ENCODE measurements at places on chromosomes 2 and 18. TPM values are rescaled to one million over a fixed set of nuclear protein-coding genes. Genes with fewer than 3 reads are reported as not detected.
A peak's percentile ranks its signal among the peaks of the same experiment; 100 is the strongest.

DNA sequence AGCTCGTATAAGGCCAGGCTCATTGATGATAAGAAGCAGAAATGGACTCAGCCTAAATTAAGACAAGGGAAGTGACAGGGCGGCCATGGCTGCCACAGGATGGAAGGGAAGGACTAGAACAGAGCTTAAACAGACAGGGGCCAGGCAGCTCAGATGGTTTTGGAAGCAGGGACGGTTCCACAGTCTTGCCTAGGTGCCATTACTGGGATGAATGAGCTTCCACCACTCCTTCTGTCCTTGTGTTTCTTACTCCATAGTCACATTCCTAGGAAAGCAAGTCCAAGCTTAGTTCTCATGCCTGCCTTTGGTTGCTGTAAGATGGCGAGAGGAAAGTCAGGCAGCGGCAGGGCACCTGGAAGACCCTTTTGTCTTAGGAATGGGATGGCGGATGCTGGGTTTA is 11.9 kb downstream of the GNLY start:
- H3K36me3 ChIP-seq = no peaks in the 10 kb centered on the region
- H3K4me3 ChIP-seq = no peak overlapping the region
- H3K27ac ChIP-seq = no peak overlapping the region
- H3K27me3 ChIP-seq = peaks cover 4% of the 10 kb centered on the region

- H3K36me3 ChIP-seq = no peaks in the 10 kb centered on the region
- DNase-seq = peak; percentile 18
- H3K27ac ChIP-seq = no peak overlapping the region
- no peaks in the 10 kb centered on the region for H3K4me1 ChIP-seq
Observed at GRCh38 chr2:71856773-71857525, 290.7 kb downstream of the CYP26B1 start.

- peaks cover 54% of the 10 kb centered on the region for H3K4me1 ChIP-seq
- no peak overlapping the region for H3K27ac ChIP-seq
- peaks cover 4% of the 10 kb centered on the region for H3K36me3 ChIP-seq
- DNase-seq = no peak
- H3K27me3 ChIP-seq = no peaks in the 10 kb centered on the region
Observed at GRCh38 chr2:105325389-105325963, 4.1 kb downstream of the TGFBRAP1 start.

GRCh38 chr18:79371561-79372121 is 24.1 kb upstream of the NFATC1 start:
- peak; percentile 27 for DNase-seq
- no peak overlapping the region for H3K4me3 ChIP-seq
- H3K4me1 ChIP-seq = peaks cover 20% of the 10 kb centered on the region
- peaks cover 3% of the 10 kb centered on the region for H3K36me3 ChIP-seq

GRCh38 chr18:28995319-28995718 is 818.4 kb upstream of the CDH2 start:
- no peak for DNase-seq
- H3K4me1 ChIP-seq = no peaks in the 10 kb centered on the region
- H3K4me3 ChIP-seq = no peak overlapping the region
- no peak overlapping the region for H3K27ac ChIP-seq

The PTPN18 gene
- 44.9 TPM for total RNA-seq

The CD8B gene
- total RNA-seq = 0.87 TPM

The SMARCAL1 gene
- total RNA-seq = 20.8 TPM

GRCh38 chr18:44520981-44521667 is 159.6 kb upstream of the SETBP1 start:
- H3K4me3 ChIP-seq = no peak overlapping the region
- DNase-seq = no peak
- no peaks in the 10 kb centered on the region for H3K36me3 ChIP-seq
- H3K27me3 ChIP-seq = no peaks in the 10 kb centered on the region
- no peaks in the 10 kb centered on the region for H3K4me1 ChIP-seq

DNA sequence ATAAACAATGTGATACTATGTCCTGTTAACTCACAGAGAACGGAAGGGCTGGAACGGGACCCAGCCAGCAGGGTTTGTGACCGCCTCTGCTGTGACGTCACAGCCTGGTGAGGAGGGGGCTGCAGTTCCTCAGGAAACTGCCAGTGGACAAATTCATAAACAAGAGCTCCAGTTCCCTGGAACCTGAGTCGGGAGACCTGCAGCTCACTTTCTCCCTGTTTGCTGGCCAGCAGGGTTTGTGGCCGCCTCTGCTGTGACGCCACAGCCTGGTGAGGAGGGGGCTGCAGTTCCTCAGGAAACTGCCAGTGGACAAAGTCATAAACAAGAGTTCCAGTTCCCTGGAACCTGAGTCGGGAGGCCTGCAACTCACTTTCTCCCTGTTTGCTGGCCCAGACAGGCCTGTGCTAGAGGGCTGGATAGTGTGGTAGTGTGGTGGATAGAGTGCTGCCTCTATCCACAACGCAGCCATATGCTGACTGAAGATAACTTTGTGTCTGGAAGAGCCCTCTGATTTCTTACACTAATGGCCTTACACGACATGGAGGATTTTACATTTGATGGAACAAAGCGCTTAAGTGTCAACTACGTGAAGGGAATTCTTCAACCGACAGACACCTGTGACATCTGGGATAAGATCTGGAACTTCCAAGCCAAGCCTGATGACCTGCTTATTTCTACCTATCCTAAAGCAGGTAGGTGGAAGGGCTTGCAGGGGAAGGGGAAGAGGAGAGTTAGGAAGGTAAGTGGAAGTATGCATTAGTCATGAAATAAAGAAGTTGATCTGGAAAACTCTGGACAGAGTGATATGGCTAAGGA is at the start of gene SULT1C4:
SULT1C4 (plus strand) TSS at position 140 of the 816 bp plus-strand sequence; CDS start at position 524, 384 bp downstream.
- H3K27ac ChIP-seq = no peak within 1 kb of the TSS
- no peaks in the 10 kb centered on the region for H3K4me1 ChIP-seq
- peaks cover 5% of the 10 kb centered on the region for H3K27me3 ChIP-seq
- H3K4me3 ChIP-seq = no peak within 1 kb of the TSS

GRCh38 chr2:10720947-10721395 is 459 bp upstream of the ATP6V1C2 start:
- peaks cover 9% of the 10 kb centered on the region for H3K4me1 ChIP-seq
- no peaks in the 10 kb centered on the region for H3K36me3 ChIP-seq
- H3K27ac ChIP-seq = no peak overlapping the region
- H3K27me3 ChIP-seq = peaks cover 42% of the 10 kb centered on the region

The SLC4A5 gene
- total RNA-seq = 3.1 TPM

DNA sequence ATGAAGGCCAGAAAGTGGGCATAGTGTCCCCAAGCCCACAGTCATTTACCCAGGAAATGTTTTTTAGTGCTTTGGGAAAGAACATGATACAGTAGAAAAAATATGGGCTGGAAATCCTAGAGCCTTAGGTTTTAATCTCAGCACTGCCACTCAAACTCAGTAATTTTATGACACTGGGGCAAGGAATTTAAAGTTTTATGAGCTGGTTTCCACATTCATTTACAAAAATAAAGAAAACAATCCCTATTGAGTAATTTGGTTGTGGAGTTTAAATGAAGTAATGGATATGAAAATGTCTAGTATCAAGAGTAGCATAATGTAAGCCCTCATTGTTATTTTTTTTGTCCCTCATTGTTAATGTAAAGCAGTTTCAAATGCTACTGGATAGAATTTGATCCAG is 51.5 kb upstream of the FRZB start:
- DNase-seq = no peak
- no peaks in the 10 kb centered on the region for H3K4me1 ChIP-seq
- H3K4me3 ChIP-seq = no peak overlapping the region
- H3K27me3 ChIP-seq = no peaks in the 10 kb centered on the region
- peaks cover 4% of the 10 kb centered on the region for H3K36me3 ChIP-seq

- no peak overlapping the region for H3K27ac ChIP-seq
- no peak for DNase-seq
- H3K36me3 ChIP-seq = no peaks in the 10 kb centered on the region
- H3K27me3 ChIP-seq = no peaks in the 10 kb centered on the region
- H3K4me3 ChIP-seq = no peak overlapping the region
Observed at GRCh38 chr2:206840999-206841398, 75.6 kb downstream of the FASTKD2 start.

The EMILIN1 gene
- 0.29 TPM for total RNA-seq

GRCh38 chr2:146598791-146599190 is 1246.0 kb upstream of the ACVR2A start:
- no peaks in the 10 kb centered on the region for H3K36me3 ChIP-seq
- no peak overlapping the region for H3K27ac ChIP-seq
- no peaks in the 10 kb centered on the region for H3K27me3 ChIP-seq
- no peak overlapping the region for H3K4me3 ChIP-seq
- H3K4me1 ChIP-seq = no peaks in the 10 kb centered on the region

- H3K36me3 ChIP-seq = no peaks in the 10 kb centered on the region
- H3K27ac ChIP-seq = no peak overlapping the region
- H3K4me1 ChIP-seq = no peaks in the 10 kb centered on the region
- DNase-seq = no peak
- peaks cover 3% of the 10 kb centered on the region for H3K27me3 ChIP-seq
Observed at GRCh38 chr2:29706171-29706720, 215.1 kb downstream of the ALK start.

GRCh38 chr2:131966256-131966655 is 195.5 kb downstream of the ANKRD30BL start:
- no peak for DNase-seq
- no peak overlapping the region for H3K27ac ChIP-seq
- no peak overlapping the region for H3K4me3 ChIP-seq
- H3K4me1 ChIP-seq = no peaks in the 10 kb centered on the region

GRCh38 chr2:37085731-37086147 is 1.4 kb downstream of the GPATCH11 start:
- no peak overlapping the region for H3K27ac ChIP-seq
- no peak overlapping the region for H3K4me3 ChIP-seq
- H3K27me3 ChIP-seq = no peaks in the 10 kb centered on the region
- H3K36me3 ChIP-seq = peaks cover 14% of the 10 kb centered on the region

DNA sequence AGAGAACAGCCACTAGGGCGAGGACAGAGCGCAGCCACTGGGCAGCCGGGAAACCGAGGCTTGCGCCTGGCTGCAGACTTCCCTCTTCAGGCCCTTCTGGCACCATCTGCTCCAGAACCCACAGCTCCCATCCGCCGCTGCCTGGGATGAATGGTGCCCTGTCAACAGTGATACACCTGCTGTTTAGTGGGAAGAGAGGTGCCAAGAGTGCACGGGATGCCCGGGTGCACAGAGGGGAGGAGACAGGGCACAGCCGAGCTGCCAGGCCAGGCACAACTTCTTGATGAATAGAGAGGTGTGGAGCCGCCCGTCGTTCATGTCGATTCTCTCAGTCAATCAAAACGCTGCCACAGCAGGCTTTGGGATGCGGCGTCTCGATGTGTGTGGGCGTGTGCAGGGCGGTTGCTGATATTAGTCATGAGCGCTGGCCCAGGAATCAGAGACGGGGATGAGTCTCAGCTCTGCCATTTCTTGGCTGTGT is 39.5 kb downstream of the RRM2 start:
- H3K4me3 ChIP-seq = no peak overlapping the region
- H3K36me3 ChIP-seq = peaks cover 6% of the 10 kb centered on the region
- peaks cover 8% of the 10 kb centered on the region for H3K4me1 ChIP-seq
- peak; percentile 63 for DNase-seq
- no peaks in the 10 kb centered on the region for H3K27me3 ChIP-seq
- H3K27ac ChIP-seq = no peak overlapping the region

GRCh38 chr18:12862467-12862866 is 21.6 kb downstream of the PTPN2 start:
- peak overlapping the region; percentile 49 for H3K27ac ChIP-seq
- no peak for DNase-seq
- no peak overlapping the region for H3K4me3 ChIP-seq
- no peaks in the 10 kb centered on the region for H3K27me3 ChIP-seq
- peaks cover 48% of the 10 kb centered on the region for H3K4me1 ChIP-seq
- H3K36me3 ChIP-seq = peaks cover 9% of the 10 kb centered on the region

DNA sequence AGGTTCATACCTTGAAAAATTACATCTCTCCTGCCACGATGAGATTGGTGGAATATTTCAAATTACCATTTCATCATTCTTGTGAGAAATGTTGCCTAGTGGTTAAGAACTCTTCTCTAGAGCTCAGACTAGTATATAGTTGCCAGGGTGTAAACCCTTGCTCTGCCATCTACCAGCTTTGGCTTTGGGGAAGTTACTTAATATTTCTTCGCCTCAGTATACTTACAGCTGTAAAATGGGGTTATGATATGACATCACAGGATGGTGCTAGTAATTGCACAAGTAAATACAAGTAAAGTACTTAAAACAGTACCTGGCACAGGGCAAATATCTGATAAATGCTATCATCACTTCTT is 1.5 kb downstream of the SPOPL start:
- H3K27me3 ChIP-seq = no peaks in the 10 kb centered on the region
- peak overlapping the region; percentile 86 for H3K27ac ChIP-seq
- peaks cover 41% of the 10 kb centered on the region for H3K4me1 ChIP-seq

The OTX1 gene
- not detected for total RNA-seq

- DNase-seq = no peak
- no peak overlapping the region for H3K4me3 ChIP-seq
- peaks cover 11% of the 10 kb centered on the region for H3K27me3 ChIP-seq
- H3K4me1 ChIP-seq = no peaks in the 10 kb centered on the region
Observed at GRCh38 chr2:11983870-11984269, 237.4 kb downstream of the LPIN1 start.

- H3K27ac ChIP-seq = no peak overlapping the region
- no peaks in the 10 kb centered on the region for H3K27me3 ChIP-seq
- no peaks in the 10 kb centered on the region for H3K4me1 ChIP-seq
Observed at GRCh38 chr18:56127322-56128099, 510.9 kb downstream of the TXNL1 start.

DNA sequence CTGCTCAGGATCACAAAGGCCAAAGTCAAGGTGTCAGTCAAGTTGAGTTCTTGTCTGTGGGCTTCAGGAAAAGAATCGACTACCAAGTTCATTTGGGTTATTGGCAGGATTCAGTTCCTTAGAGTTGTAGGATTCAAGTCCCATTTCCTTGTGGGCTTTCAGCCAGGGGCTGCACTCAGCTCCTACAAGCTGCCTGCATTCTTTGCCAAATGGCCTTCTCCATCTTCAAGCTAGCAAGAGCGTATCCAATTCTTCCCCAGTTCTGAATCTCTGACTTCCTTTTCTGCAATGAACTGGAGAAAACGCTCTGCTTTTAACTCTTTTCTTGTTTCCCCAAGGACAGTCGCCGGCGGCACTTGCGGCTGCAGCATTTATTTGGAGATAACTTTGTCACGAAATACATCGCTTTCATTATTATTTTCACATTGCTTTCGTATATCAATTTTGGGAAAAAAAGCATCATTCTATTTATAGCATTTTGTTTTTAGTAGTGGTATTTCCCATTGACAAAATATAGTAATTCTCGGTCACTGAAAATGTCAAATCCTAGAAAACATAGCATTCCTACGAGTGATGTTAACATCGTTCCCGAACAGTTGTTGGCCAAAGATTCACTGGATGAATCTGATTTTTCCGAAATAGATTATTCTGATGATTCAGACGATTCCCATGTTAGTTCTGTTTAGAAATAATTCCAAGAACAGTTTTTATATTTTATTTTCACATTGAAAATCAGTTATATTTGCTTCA is 59.6 kb upstream of the SERPINE2 start:
- DNase-seq = no peak
- no peaks in the 10 kb centered on the region for H3K4me1 ChIP-seq
- H3K27me3 ChIP-seq = peaks cover 11% of the 10 kb centered on the region
- no peaks in the 10 kb centered on the region for H3K36me3 ChIP-seq

The STAT4 gene
- total RNA-seq = 52.6 TPM
